ENCODE measurements at places on chromosomes 12 and 14. TPM values are rescaled to one million over a fixed set of nuclear protein-coding genes. Genes with fewer than 3 reads are reported as not detected.

The CLMN gene
- 6.7 TPM for total RNA-seq

The KLRC3 gene
- total RNA-seq, result not detected

The SIRT4 gene
- total RNA-seq, result 0.49 TPM

The TOMM20L gene
- total RNA-seq, result not detected

The YLPM1 gene
- 18.1 TPM for total RNA-seq

The TEX22 gene
- total RNA-seq, result not detected

The PTPN6 gene
- 20.9 TPM for total RNA-seq
